ENCODE measurements at places on chromosomes 7 and 10.

GRCh38 chr7:34025600-34025999, 120.3 kb downstream of the BMPER start:
- no peak for DNase-seq

- DNase-seq, result no peak
Measured at GRCh38 chr10:91295346-91295745, 74.9 kb downstream of the PCGF5 start.

DNA sequence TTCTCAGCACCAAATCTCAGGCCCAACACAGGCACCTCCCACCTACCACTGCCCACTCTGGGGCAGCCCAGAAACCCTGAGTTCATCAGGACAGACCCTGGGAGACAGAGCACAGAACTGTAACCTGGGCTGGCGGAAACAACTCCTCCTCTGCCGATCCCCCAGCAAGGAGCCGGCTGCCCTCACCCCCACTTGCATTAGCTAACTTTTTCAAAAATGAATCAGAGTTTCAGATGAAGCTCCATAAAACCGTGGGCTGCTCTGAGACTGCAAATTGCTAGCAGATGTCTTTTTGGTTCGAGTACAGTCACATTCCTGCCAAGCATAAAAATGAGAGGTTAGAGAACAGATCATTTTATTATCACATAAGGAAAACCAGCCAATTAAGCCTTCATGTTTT, 93.4 kb upstream of the PARD3 start:
- DNase-seq, result no peak

- DNase-seq, result no peak
Measured at GRCh38 chr7:50304129-50304910, at the start of gene IKZF1. Gene IKZF1, plus strand, starts transcription at chr7:50304716. Its CDS starts 14,346 bp downstream, at chr7:50319062.

DNA sequence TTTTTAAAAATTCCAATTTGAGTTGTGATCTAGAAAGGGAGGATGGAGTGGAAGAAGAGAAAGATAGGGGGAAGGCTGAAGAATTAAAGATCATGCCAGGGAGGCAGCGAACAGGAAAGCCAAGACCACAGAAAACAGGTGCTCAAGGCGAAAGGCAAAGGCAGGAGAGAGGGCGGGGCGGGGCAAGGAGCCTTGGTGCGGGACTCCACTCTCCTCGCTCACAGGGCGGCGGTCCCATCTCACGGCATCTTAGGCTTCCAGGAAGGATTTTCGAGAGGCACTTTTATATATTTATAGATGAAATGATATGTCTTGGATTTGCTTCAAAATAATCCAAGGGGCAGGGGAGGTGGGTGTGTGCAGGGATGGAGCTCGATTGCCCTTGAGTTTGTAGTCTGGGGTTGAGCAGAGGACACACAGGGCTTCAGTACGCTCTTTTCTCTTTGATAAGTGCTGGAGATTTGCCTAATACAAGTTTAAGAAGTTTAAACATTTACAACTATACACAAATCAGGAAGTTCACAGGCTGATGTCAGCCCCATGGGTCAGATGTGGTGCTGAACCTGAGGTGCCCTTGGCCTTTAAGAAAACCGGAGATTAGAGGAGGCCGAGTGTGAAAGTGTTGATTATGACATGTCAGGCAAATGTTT, 161.1 kb downstream of the PRKAG2 start:
- DNase-seq, result no peak

All from stimulated activated CD8-positive, alpha-beta memory T cell treated with anti-CD3 and anti-CD28 coated beads, Interleukin-2, amount 100 ng/mL, for 1 hour (primary cell).